ENCODE measurements at places on chromosomes 16 and 17.

DNA sequence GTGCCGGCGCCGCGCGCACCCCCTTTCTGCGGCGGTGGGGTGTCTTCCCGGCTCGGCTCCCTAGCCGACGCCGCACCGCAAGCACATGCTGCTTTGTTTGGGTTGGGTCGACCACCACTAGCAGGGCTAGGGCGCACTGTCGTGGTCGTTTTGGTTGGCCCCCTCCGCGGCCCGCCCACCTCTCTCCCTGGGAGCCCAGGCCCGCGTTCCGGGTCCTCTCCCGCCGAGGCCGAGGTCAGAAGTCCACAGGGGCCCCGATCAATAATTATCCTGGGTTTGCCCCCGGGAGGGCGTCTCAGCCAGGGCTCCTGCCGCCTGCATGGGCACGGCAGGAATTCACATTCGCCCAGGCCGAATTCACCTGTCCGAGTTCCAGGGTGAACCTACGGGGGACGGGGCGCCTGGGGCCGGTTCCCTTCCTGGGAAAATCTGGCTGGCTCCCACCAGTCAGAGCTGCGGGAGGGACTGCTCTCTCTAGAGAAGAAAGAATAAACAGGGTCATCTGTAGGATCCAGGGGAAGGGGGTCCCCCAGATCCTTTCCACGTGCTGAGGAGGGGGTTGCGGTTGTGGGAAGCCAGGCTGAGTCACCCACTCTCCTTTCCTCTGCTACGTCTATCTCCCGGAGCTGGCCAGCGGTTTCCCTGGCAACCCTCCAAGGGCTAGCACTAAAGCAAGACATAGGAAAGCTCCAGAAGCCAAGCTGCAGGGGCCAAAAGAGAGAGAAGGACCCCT lies 584 bp upstream of the STAT5B start:
- peak; percentile 91 for DNase-seq

DNA sequence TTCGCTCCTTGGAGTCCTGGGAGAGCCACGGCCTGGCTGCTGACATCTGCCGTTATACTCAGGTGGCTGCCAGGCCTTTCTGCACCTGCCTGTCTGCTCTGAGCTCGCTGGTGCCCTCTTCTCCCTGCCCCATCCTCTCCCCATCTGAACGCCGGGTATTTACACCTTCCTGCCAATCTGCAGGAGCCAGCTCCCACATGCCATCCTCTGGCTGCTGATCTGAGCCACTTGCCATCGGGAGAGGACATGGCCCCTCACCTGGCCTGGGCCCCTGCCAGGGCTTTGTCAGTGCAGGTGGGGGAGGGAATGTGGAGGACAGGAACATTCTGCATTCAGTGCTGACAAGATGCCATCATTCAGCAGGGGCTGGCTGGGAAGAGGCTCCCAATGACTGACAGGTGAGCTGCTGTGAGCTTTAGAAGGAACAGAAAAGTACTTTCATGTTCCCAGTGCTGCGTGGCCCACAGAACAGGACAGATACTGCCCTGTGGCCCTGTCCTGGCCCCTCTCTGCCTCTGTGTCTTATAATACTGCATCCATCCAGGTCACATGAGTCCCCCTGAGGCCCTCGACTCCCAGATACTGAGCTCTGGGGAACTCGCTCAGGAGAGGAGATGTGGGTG lies 96.3 kb upstream of the ZNF469 start:
- peak; percentile 39 for DNase-seq

GRCh38 chr16:85477801-85478363 lies 135.2 kb upstream of the GSE1 start:
- DNase-seq, result no peak

- DNase-seq, result no peak
Observed at GRCh38 chr17:17035920-17036523, 6.2 kb upstream of the MPRIP start.

DNA sequence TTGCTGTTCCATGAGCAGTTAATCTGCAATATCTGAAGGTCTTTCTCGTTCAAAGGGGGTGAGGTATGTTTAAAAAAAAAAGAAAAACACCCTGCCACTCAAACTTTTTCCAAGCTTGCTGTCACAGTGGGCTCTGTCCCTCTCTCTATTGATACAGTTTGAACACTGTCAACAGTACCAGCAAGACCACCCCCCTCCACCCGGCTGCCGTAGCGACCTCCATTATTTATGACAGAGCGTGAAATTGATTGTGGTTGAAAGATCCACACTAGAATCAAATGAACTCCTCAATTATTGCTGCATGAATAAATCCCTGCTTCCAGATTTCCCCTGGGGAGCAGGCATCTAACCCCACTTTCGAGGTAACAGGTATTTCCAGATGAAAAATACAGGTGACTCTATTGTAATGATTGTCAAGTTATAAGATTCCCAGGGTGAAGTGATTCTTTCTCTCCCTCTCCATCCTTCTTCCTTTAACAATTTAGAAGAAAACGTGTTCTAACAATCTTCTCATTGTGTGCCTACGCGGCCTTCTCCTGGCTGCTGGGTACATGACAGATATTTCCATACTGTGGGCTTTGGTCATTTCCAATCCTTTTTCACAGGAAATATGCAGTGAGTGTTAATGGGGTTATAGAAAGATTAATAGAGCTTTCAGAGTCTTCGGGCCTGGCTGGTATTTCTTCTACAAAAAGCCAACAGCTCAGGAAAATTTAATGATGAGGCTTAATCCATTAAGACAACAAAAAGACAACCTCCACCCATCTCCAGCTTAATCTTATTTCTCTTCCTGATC lies 135.7 kb upstream of the C16orf82 start:
- DNase-seq, result no peak

Data from aorta (tissue), 5 donors.